ENCODE measurements at places on chromosomes 3 and 15.

GRCh38 chr3:155995525-155996370 is 124.6 kb upstream of the KCNAB1 start:
- DNase-seq, result peak; percentile 38

DNA sequence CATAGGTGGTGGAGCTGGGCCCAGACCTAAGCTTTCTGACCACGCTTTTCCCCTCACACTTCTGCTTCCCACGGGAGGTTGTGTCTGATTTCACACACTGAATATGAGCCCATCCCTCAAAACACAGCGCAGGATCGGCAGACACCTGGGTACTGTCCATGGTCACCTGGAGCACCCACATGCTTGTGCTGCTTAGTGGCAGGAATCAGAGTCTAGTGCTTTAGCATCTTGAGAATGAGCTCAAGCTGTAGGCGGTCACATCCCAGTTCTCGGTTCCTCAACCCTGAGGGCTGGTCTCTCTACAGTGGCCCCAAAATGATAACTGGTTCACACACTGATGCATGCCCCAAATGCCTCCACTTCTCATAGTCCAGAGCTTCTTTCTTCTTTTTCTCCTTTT is 111.0 kb downstream of the SEMA5B start:
- DNase-seq, result no peak

DNA sequence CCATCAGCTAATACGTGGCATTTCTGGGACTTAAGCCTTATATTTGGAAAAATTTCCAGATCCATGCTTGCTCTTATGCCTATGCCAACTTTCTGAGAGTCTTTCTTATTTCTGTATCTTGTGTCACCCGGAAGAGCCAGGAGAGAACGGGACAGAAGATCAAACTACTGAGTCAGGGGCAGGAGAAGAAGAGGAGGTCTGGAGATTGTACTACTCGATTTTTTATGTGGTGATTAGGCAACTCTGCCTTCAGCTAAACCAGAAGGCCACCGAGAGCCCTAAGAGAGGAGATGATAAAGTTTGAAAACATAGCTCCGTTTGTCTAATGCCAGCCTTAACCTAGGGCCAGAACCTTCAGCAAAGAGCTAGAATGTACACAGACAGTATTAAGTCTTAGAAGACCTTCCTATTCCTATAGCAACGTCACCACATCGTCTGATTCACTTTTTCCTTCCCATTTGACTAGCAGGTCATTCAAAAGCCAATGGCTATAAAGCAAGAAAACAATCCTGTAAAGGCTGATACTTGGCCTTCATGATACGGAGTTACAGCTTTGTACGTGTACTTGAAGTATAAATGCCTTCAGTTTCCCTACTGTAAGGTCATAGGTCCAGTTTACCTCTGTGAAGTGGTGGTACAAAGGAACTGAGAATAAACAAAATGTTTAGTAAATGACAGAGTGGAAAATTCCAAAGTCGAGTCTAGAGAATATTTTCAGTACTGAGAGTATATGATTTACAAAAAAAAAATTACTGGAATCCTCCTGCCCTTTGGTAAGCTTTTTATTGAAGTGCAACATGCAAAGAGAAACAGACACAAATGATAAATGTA is 96.1 kb upstream of the ICE2 start:
- DNase-seq, result no peak

GRCh38 chr3:54062546-54062945 is 59.8 kb upstream of the CACNA2D3 start:
- no peak for DNase-seq

DNA sequence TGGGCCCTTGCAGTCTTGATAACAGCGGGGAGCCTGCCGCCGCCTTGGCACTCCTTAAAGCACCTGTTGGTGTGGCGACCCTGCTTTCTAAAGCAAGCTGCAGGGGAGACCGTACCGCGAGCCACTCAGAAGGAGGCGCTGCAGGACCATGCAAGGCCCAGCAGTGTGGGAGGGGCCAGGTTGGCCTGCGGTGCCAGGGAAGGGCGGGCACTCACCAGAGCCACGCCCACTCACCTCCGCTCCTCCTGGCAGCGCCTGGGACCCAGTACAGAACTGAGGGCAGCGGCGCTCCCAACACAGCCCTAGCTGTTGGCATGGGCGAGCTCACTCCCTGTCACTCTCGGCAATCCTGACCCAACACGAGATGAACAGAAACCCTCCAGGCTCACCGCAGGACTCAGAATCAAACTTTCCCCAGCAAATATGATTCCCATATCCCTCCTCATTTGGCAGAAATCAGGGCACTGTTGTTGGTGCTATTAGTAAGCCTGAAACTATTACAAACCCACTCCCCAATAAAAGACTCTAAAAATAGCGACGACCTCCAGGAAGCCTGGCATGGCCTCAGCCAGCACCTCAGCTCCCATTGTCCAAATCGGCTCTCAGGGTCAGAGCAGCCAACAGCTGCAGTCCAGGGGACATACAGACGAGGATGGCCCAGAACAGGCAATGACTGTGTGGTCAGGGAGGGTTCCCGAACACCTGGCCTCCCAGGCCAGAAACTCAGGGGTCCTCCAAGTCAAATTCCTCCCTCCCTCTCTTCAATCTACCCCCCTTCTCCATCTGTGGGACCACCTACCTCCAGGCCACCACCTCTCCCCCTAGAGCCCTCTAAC is 77.2 kb downstream of the TBC1D2B start:
- DNase-seq, result no peak

GRCh38 chr3:151501923-151502632 is 41.2 kb upstream of the IGSF10 start:
- DNase-seq, result no peak

DNA sequence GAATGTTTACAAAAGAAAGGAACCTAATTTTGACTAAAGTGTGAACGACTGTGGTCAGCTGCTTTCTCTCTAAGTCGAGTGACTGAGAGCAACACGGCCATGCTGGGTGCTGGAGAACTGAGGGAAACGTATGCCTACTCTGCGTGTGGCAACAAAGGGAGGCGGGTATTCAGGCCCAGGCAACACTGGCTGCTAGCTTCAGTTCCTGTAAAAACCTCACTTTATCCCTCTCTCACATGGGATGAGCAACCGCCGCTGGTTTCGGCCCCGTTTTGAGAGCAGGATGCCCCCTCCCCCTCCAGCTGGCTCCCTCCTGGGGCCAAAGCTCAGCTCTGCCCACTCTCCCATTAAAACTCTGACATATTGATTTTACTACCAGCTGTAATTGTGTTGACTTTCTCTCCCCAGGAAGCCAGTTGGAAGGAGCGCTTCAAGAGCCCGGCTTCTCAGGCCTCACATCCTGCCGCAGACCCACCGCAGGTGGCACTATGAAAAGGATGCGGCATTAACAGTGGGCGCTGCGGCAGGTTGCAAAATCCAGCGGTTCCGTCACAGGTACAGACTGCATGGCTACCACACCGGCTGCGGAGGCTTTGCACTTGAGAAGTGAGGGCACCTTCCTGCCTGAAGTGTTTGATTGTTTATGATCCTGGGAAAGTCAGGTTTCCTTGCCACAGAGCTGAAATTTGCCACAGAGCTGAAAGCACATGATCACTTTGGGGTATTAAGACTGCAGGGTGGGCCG is 12.7 kb downstream of the PLXND1 start:
- DNase-seq, result peak; percentile 98

- no peak for DNase-seq
These were observed 3.1 kb upstream of the CHRNA3 start for GRCh38 chr15:78623786-78624497.

DNA sequence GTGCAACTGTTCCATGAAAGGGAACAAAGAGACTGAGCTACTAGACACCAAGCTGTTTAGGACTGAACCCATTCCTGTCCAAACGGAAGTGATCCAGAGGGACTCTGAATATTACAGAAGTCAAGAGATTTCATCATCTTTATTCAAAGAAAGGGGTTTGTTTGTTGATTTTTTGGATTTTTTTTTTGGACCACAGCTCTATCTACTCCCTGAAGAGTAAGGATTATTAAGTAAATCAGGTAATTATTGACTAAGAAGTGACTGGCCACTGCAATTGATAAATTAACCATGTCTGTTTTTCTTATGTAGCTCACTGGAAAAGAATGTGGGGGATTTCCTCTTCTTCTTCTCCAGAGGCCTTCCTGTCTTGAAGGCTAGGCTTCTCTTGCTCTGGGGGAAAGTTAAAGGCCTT is 146.6 kb upstream of the TPM1 start:
- no peak for DNase-seq

DNA sequence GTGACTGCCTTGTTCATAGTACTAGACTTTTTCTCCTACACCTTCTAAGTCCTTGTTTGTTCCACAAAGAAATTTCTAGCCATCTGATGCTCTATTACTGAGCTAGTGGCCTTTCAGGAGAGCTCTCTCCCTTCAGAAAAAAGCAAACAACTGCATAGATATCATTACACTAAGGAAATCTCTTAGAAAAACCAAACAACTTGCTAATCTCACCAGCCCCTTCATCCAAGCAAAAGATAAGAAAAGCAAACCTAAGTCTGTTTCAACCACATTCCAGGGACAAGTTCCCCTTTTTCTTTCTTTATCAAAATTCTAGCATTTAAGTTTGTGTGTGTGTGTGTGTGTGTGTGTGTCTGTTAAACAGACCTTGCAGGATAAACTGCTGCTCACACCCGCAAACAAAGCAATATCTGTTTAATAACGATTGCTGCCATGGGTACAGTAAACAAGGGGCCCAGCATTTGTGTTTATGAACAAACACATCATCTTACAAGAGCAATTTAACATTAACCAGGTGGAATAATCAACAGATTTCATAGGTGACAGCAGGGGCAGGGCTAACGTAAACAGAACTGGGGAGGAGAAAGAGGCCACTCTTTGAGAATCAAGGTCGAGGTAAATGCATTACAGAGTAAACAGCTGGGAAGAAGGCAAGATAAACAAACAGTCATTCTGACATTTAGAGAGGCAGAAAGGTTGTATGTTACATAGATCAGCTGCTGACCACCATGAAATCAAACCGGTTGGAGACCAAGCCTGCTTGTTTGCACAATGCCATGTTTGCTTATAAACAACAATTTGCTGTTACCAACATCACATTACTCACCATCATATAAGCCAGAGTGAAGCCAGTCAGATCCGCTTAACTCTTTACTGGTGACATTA is 375.1 kb downstream of the FOXP1 start:
- DNase-seq, result peak; percentile 68

- DNase-seq, result no peak
These were observed 58.8 kb downstream of the ADAM10 start for GRCh38 chr15:58690703-58691102.

- no peak for DNase-seq
These were observed 1028.6 kb downstream of the OTOL1 start for GRCh38 chr3:162525066-162525742.

DNA sequence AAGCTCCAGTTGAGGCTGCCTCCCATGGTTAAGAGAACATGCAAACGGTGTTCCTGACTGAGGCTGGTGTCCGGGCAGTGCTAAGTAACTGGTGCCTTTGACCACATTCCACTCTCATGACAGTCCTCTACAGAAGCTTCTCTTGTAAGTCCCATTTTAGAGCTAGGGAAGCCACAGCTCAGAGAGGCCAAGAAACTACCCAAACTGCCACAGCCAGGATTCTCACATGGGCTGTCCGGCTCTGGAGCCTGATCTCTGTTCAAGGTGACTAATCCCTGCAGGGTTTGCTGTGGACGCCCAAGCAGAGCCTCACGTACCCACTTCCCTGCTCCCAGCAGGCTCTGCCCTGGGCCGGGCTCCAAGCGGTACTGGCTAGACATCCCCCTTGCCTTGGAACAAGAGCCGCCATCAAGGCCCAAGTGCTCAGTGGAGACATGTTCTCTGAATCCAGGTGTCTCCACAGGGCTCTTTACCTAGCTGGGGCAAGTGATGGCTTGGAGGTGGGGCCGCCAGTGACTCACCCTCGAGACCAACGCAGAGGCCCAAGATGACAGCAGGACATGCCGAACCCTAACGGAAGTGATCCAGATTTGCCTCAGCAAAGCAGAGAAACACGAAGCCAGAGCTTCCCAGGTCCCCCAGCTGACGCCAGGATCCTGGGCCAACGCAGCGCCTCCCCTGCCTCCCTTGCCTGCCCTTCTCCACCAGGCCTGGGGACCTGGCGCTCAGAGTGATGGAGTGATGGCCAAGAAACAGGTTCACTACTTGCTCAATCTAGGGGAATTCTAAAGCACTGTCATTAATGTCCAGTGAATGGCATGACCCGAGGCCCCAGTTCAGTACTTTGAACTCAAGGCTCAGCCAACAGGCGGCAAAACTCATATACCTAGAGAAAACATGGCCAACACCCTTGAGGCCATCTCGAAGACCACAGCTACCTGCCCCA is 24.4 kb downstream of the KLHL25 start:
- no peak for DNase-seq

DNA sequence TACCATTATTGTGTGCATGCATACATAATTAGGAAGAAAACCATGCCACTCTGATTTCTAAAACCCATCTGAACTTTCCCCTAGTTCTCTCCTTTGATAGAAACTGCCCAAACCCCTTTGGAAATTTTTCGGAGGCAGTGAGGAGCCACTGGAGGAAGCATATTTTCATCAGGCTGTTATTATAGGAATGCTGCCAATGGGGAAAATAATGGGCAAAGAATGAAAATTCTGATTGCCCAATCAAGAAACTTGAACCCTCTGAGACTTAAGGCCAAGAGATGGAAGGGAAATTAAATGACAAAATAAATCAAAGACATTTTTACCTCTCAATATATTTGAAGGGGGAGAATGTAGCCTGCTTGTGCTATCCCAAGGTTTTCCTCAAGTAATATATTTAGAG is 376.0 kb upstream of the PDZRN3 start:
- DNase-seq, result no peak

DNA sequence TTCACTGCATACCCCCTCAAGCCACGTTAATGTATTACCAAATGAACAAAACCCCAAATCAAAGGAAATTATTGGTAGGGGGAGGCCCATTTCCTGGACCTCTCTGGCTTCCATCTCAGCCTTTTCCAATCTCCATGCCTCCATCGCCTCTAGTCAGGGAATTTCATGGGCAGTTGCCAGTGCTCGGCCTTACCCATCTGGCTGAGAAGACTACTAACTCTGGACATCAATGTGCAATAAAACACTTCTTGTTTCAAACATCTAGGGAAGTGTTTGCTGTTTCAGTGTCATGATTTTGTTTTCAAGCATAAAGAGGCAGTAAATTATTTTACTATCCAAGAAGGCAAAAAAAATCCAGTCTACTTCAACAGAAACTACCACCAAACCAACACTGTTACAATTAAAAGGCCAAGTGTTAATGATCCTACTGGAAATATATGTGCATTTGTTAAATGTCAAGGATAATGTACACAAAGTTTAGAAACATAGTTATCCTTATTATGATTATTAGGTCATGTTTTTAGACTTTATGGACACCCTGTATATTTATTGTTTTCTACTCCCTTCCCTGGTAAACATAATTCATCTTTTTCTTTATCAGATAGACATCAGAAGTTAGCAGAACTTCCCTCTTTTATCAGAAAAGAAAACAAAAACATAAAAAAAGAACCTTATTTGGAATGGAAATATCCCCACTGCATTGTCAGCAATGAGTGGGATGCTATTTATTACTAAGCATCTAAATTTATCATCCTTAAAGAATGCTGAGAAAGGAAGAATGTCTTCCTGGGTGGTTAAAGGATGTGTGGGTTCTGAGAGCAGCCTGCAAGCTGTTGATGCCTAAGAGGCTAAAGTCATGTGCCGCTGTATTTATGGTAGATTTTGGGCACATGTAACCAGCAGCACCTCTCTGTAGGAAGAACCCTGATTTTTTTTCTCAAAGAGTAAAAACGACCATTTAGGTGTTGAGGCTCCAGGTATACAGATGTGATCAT is 15.2 kb downstream of the LDHAL6B start:
- no peak for DNase-seq

All from NCI-H1092 treated with DMSO at 0.1 percent for 48 hours (cell line).